ENCODE measurements at places on chromosomes 5 and 9.

DNA sequence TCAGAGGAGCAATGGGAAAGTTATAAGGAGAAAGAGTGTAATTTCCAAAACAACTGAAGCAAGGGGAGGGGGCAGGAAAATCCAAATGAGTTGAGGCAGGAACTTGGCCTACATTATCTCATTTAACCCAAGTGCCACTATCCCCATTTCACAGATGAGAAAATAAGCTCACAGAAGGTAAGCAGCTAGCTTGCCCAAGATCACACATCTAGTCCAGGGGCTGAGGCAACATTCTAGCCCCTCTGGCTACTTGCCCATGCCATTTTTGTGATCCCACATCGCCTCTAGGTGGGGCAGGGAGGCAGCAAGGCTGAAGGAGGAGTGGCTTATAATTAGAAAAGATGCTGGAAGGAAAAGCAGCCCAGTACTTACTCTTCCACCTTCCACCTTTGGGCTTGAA lies 2.6 kb upstream of the PSIP1 start:
- DNase-seq, result no peak

GRCh38 chr9:78821126-78821822 lies 524.3 kb downstream of the PSAT1 start:
- DNase-seq, result no peak

GRCh38 chr5:147639321-147639720 lies 129.5 kb upstream of the DPYSL3 start:
- no peak for DNase-seq

DNA sequence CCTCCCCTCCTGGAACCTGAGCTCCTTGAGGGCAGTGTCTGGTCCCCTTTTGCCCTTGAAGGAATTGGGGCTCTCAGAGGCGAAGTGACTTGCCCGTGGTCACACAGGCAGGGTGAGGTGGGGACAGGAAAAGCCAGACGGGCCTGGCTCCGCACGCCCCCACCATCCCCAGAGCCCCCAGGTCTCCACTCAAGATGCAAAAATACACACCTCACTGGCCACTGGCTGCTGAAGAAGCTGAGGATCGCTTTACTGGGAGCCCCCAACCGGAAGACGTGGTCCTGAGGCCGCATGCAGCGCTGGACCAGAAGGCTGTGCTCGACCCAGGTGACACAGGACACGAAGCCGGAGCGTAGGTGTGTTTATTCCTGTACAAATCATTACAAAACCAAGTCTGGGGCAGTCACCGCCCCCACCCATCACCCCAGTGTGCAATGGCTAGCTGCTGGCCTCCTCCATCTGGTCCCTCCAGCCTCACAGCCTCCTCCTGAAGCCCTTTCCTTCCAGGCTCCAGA lies 7.6 kb upstream of the AK1 start:
- DNase-seq, result no peak

DNA sequence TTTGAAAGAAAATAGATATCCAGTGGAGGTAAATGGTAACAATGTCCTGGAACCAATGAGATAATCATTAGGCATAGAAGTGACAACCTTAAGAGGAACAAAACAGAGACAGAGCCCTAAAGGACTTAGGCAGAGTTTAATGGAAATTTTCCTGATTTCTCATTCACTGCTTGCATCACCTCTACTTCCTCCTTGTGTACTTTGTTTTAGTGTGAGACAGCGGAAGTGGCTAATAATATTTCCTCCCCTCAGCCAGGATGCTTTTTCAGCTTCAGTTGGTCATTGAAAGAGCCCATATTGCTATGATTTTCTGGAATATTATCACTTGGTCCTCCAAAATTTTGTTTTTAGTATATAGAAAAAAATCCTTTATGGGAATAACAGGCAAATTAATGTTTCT lies 153.4 kb upstream of the MPDZ start:
- no peak for DNase-seq

DNA sequence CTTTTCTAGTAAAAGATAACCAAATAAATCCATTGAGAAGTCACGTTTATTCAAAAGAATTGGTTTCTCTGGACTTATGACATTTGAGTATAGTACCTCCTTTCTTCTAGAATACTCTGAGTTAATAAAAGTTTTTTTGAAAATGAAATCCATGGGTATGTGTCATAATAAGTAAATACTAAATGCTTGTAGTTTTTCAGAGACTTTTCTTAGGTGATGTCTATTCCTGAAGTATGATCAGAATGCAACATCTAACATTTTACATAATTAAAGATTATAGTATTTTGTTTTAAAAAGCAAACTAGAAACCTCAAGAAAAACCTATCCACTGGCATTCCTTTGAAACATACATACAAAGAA lies 63.2 kb downstream of the NFIB start:
- no peak for DNase-seq

DNA sequence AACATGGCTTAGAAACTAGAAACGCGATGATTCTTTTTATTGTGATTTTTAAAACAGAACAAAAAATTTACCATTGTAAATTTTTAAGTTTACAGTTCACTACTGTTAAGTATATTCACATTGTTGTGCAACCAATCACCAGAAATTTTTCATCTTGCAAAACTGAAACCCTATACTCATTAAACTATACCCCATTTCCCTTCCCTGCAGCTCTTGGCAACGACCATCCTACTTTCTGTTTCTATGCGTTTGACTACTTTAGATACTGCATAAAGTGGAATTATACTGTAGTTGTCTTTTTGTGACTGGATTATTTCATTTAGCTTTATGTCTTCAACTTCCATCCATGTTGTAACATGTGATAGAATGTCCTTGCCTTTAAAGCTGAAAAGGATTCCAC lies 52.5 kb downstream of the SPOCK1 start:
- no peak for DNase-seq

- no peak for DNase-seq
Measured at GRCh38 chr5:132325691-132326090, 31.5 kb downstream of the SLC22A4 start.

DNA sequence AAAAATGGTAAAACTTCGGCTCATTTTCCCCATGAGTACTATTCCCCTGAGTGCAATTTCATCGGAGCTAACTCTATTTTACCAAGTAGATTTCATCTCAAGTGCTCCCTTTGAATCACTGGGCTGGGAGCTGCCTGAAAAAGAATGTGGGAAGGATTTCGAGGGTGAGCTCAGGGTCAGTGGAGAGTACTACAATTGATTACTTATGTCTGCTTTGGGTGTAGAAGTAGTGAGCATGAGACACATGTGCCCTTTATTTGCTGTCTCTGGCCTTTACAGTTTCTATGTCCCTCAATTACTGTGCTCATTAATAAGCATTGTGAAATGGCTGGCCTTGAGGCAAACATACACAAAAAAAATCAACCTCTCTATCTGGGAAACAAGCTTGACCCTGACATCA lies 172.7 kb upstream of the RFX3 start:
- DNase-seq, result no peak

DNA sequence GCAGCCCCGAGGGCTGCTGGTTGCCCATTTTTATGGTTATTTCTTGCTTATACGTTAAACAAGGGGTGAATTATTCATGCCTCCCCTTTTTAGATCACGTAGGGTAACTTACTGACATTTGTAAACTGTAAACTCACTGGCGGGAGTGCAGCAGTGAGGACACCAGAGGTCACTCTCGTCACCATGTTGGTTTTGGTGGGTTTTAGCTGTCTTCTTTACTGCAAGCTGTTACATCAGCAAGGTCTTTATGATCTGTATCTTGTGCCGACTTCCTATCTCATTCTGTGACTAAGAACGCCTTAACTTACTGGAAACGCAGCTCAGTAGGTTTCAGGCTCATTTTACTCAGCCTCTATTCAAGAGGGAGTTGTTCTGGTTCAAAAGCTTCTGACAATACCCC lies 155.0 kb upstream of the PRDM9 start:
- no peak for DNase-seq

GRCh38 chr5:154806176-154806575 lies 44.2 kb downstream of the FAXDC2 start:
- DNase-seq, result no peak

DNA sequence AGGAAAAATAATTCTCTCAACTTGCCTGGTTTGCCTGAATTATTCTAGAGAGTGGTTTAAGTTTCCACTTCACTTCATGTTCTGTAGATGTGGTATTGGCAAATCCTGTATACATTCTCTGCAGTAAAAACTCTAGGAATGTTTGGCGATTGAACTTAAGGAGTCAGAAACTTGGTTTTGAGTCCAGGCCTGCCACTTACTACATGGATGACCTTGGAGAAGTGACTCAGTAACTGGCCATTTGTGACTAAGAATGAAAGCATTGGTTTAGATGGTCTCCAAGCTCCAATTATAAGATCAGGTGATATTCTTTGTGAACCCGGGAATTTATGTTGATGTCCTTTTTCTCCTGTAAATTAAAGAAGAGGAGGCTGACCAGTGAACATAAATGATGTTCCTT lies 233.8 kb downstream of the GAS1 start:
- no peak for DNase-seq

DNA sequence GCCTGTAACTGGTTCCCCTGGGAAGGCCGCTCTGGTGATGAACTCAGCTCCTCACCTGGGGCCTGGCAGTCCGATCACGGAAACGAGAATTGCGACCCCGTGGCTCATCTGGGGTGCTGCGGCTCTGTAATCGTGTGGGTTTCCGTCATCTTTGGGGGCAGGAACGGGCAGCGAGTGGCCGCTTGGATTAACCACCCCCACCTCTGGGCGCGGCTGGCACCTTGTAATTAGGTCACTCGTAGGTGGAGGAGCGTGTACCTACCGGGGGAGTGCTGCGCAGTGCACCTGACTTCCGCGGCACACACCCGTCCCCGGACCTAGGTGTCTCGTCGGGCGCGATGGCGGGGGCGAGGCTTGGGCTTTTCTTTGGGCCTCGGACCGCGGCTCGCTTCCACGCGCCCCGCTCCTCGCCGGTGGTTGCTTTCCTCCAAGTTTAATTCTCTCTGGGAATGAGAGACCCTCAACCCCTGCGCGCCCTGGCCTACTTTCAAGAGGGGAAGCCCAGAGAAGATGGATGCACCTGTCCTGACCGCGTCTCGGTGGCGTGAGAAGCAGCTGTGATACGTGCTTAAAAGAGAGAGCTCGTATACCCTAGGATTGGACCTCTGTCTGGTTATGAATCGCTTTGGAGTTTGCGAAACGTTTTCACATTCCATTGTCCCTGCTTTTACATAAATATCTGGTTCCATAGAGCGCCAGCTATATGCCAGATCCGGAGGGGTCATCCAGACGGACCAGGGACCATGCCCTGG lies 744 bp upstream of the PPP2CA start:
- DNase-seq, result no peak

DNA sequence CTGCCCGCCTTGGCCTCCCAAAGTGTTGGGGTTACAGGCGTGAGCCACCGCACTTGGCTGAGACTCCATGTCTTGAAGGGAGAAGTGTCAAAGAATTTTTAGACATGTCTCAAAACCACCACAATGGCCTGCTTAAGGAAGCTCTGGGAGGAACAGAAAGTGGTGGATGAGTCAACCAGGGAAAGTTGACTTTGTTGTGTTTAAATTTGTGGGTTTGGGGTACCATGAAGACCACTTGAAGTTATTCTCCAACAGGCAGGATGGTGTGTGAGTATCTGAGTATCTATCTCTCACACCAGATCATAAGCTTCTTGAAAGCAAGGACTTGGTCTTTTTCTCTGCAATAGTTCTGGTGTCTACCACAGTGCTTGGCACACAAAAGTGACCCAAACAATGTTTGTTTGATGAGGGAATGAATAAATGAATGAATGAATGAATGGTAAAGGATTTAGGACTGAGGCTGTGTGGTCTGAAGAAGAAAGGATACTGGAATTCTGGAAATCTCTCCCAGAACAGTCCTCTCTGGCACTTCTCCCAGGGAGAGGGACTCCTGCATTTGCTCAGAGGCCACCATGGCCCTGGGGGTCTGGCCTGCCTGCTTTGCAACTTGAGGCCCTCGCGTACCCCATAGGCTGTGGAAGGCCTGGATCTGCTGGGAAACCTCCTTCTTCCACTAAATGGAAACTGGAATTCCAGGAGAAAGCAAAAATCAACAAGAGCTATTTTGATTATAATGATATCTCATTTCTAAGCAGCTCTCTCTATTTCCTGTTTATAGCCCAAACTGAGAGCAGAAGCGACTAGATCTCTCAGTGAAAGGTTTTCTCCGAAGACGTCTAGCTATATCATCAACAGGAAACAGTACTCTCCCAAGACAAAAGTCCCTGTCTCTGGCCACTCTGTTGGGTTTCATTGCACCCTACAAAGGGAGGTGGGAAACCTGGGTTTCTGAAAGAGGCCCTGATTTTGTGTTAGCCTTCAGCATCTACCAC lies 187.9 kb downstream of the PALM2AKAP2 start:
- DNase-seq, result no peak

GRCh38 chr9:98215271-98215670 lies 22.8 kb upstream of the CORO2A start:
- DNase-seq, result no peak

GRCh38 chr9:111118256-111118948 lies 80.1 kb upstream of the LPAR1 start:
- no peak for DNase-seq

GRCh38 chr9:129996161-129996830 lies 46.7 kb downstream of the FNBP1 start:
- no peak for DNase-seq
